ENCODE measurements at places on chromosomes 11 and 22.

DNA sequence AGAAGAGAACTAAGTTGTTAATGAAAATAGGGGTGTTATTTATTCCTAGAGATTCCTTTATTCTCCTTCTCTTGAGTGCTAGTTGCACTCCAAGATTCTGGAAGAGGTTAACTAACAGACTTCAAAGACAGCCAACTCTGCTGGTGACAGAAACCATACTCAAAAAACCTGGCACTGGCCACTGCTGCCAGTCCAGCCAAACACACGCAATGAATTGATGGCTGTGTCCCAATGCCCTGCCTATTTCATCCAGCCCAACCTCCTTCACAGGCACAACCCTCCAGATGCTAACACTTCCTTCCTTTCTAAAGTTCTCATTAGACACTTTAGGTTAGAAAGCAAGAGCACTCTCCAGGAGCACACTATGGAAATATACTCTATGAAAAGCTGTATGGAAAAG is 150.8 kb upstream of the C11orf58 start:
- DNase-seq = no peak

- DNase-seq = no peak
These were observed 400.4 kb downstream of the TBC1D22A start for GRCh38 chr22:47162865-47163264.

DNA sequence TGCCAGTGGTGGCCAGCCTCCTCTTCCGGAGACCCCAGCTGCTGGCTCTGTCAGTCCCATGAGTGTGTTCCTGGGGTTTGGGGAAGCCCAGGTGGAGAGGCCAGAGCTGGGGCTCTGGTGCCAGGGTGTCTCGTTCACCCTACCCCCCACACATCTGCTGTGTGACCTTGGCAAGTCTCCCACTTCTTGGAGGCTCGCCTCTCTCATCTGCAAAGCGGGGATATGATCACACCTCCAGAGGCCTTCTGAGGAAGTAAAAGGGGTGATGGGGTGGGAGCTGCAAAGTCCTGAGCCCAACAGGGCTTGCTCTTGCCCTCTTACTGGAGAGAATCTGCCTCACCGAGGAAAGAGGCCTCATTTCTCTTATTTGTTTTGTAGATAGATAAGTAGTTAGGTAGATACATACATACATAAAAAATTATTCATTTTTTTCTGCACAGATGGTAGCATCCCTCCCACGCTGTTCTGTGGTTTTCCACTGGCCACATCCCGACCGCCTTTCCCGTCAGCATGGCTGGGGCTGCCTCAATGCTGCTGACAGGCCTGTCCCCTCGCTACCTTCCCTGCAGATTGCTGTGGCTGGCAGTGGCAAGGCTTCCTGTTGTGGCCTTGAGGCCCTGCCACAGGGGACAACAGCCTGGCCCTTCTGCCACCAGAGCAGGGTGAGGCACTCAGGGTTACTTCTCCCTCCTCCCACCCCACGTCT is 23.9 kb downstream of the MYO7A start:
- DNase-seq = peak; percentile 56

DNA sequence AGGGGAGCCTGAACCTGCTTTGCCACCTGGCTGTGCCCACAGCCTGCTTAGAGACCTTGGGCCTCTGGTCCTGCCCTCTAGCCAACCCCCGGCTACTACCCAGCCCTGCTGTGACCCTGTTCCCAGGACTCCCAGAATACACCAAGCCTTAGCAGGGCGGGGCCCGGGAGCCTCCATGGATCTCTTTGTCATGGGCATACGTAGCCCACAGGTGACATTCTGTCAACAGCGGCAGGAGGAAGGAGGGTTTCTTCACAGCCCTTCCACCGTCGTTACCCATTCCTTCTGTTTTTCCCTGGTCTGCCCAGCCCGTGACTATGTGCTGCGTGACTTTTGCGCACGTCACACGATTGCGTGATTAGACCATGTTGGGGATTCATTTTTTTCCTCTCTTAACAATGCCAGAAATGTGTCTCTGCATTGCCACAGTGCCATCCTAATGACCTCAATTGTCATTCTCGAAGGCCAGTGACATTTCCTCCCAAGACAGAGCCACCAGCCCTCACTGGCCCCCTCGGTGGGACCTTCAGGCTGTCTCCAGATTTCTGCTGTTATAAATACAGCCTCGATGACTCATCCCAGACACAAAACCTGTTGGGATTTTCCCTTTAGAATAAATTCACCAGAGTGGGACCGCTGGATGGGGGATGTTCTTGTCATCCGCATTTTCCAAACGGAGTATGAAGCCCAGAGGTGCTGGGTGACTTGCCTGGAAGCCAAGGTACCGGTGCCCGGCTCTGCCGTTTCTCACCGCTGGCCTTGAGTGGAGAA is 9.0 kb downstream of the SYT12 start:
- no peak for DNase-seq

DNA sequence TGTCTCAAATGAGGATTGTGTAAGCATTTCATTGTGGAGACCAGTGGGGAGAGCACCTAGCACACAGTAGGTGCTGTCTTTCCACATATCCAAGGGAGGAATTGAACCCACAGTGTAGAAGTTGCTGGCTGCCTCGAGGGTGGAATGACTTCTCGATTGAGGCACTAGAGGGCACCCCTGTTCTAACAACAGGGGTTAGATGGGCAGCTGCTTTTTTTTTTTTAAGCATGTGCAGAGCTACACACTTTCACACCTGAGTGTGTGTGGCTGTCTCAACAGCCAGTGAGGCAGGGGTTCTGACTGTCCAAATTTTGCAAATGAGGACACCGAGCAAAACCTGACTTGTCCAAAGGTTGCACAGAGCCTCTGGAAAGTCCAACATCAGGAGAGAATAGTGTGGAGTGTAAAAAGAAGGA is 118.2 kb upstream of the CRYBB3 start:
- DNase-seq = peak; percentile 74

GRCh38 chr22:28002181-28002700 is 83.2 kb upstream of the PITPNB start:
- DNase-seq = no peak

DNA sequence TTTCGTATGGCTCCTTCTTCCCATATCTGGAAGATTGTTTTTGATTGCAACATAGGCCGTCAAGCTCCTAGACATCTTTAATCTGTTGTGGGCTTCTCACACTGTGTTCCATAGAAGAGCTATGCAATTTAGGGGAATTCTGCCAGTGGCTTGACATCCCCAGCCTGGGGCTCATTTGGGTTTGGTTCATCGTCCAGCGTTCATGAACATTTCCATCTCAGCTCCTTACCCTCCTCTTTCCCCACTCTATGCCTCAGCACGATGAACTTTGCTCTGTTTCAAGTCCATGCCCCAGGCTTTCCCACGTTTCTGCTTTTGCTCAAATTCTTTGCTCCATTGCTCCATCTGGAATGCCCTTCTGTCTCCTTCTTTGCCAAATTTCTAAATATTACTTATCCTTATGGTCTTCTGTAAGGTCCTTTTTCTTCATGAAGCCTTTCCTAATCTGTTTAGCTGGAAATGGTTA is 26.1 kb upstream of the CLMP start:
- no peak for DNase-seq

- DNase-seq = no peak
These were observed 140.6 kb upstream of the CADM1 start for GRCh38 chr11:115644856-115645255.

GRCh38 chr11:17744151-17744940 is 9.8 kb downstream of the KCNC1 start:
- peak; percentile 8 for DNase-seq

DNA sequence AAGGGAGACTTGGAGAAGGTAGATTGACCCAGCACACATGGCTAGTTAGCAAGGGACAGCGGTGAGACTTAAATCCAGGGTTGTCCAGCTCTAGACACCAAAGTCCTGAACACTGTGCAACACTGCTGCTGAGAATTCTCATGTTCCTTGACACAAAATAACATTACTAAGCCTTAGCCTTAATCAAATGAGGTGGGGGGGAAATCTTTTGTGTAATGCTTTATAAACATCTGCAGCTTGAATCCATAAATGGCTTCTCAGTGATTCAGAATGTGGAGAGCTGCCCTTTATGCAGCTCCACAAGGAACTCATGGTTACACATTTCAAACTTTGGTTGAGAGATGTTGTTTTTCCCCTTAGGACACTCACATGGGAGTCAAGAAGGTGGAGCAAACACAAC is 80.0 kb downstream of the CD44 start:
- no peak for DNase-seq

DNA sequence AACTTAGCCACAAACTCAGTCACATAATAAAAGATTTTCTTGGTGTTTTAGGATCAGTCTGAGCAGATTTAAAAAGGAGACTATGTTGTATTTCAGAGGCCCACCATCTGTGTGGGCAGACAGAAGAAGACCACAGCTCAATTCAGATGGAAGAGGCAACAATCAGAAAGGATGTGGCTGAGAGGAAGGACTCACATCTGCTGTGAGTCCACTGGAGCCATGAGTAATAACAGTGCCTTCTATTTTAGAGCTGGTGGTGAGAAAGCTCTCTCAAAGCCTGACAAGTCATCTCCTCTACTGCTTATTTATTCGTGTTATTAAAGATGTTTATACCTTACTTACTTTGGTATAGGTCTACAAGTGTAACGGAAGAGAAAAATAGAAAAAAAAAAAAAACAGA is 357.2 kb downstream of the OPCML start:
- DNase-seq = no peak

DNA sequence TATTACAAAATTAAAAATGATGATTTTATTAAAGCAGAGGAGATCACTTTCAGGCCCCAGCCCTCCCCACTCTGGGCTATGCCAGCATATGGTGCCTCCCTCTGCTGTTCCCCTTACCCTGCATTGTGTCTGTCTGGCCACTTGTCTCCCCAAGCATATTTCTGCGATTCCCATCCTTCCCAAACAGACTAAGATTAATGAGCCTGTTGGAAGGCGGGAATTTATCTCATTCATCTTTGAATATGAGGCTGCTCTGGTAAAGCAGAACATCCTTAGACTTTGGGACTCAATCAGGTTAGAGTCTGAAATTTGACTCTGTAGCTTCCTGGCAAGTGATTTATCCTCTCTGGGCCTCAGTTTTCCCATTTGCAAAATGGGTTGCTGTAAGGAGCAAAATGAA is 25.7 kb downstream of the AMPD3 start:
- DNase-seq = no peak
